ENCODE measurements at places on chromosomes 4 and X.

DNA sequence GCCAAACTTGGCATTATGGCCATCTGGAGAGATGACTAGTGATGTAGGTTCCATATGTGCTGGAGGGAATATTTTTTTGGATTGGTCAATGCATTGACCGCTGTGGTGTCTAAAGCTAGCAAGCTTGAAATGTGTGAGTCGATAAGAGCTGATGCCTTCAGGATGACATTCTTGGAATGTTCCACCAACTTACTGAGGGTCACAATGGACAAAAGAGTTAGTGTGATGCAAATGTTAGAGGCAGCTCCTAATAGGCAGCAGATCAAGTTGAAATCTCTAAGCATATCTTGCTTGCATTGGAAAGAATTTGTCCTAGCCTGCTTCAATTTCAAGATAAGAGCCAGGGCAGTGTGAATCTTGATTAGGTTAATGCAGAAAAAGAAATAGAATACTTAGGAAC lies 210.4 kb upstream of the AFF2 start:
- DNase-seq: no peak

DNA sequence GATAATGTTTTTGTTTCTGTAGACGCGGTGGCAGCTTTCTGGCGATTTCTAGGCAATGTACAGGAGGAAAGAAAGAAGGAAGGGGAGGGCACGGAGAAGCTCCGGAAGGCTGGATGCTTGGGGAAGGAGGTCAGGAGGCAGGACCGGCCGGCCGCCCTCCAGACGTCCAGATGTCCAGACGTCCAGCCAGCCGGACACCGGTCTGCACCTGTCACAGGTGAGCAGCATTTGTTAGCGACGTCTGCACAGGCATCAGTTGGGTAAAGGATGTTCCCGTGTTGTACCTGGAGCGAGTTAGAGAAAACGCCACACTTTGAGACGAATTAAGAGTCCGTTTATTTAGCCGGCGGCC lies 90.0 kb upstream of the PPP2R3B start:
- DNase-seq: no peak

- DNase-seq: no peak
Measured at GRCh38 chr4:89929425-89930159, 34.9 kb downstream of the MMRN1 start.

DNA sequence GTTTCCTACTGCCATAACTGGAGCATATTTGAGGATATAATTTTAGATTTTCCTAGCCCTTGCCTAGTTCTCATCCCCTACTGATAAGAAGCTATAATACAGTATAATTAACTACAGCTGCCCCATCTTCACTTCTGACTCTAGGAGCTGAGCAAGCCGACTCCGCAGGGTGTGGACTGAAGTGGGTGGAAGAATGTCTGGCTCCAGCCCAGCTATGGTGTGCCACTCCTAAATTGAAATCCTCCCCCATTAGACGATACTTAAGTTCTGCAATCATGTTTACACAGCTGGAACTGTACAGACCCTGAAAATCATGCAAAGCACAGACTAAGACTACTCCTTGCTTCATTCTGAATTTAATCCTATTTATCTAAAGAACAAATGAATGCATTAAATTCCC lies 93.1 kb downstream of the PCDH19 start:
- no peak for DNase-seq

All from NCI-H2081 treated with DMSO at 0.1 percent for 48 hours (cell line).